ENCODE measurements at places on chromosomes 12 and 14.
A peak's percentile ranks its signal among the peaks of the same experiment; 100 is the strongest.

DNA sequence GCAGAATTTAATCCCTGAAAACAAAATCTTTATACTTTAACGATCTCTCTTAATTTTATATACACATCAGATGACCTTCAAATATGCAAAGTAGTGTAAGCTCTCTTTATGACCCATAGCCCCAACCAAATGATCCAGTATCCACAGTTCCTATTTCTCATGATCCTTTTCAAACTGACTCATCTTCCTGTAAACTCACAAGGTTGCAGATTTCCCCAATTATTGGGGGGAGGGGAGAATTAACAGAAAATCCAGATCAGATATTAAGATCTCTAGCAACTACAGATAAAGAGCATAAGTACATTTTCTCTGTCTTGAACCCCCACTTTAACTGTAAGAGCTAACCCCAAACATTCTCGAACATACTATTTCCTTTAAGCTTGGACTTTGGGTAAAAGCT is 12.5 kb downstream of the GNS start:
- no peak for DNase-seq

DNA sequence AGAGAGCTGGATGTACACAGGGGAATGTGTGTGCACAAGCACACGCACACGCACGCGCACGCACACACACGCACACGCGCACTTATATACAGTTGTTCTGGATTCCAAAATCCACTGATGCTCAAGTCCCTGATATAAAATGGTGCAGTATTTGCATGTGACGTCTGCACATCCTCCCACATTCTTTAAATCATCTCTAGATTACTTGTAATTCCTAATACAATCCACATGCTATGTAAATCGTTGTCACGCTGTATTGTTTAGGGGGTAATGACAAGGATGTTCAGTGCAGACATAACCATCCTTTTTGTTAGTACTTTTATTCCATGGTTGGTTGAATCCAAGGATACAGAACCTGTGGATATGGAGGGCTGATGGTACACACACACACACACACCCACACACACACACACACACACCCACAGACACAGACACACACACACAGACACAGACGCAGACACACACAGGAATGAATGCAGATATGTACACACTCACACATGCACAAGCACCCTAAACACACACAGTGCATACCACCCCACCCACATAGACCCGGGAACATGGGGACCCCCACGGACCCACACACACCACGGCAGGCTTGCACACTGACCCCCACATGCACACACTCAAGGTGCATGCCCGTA is 188.5 kb upstream of the PRMT8 start:
- no peak for DNase-seq

DNA sequence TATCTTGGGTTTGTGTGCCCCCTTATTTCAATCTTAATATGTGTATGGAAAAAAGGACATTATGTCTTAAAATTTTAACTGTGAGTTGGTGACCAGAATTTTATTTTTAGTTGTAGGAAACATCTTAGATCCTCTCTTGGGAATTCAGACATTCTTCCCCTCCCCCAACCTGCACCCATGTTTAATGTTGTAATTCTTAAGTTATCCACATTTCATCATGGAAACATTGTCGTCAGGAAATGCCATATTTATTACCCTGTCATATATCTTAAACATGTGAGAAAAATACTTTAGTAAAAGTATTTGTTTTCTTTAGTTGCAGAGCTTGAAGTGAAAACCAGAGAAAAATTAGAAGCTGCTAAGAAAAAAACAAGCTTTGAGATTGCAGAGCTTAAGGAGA is 30.3 kb downstream of the YEATS4 start:
- DNase-seq: no peak

GRCh38 chr12:93020631-93021597 is 91.8 kb upstream of the EEA1 start:
- peak; percentile 81 for DNase-seq

- DNase-seq: no peak
Observed at GRCh38 chr12:89217472-89217871, 134.8 kb downstream of the DUSP6 start.

GRCh38 chr12:79659961-79660431 is 30.8 kb downstream of the PAWR start:
- no peak for DNase-seq

DNA sequence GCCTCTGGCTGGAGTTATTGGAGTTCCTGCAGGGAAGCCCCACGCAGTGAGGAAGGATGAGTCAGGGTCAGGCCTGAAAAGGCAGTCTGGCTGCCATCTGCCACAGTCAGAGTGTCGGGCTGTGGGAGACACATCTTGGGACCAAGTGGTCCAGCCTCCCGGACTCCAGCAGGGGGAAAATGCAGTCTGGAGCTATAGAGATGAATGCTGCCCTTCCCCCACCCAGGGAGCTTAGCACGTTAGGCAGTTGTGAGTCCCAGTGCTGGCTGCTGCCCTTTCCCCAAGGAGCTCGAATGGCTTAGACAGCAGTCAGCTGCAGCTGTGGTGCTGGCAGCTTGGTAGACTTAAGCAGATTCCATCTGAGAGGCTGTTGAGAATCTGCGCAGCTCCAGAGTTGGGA is 8.2 kb upstream of the NTS start:
- no peak for DNase-seq

DNA sequence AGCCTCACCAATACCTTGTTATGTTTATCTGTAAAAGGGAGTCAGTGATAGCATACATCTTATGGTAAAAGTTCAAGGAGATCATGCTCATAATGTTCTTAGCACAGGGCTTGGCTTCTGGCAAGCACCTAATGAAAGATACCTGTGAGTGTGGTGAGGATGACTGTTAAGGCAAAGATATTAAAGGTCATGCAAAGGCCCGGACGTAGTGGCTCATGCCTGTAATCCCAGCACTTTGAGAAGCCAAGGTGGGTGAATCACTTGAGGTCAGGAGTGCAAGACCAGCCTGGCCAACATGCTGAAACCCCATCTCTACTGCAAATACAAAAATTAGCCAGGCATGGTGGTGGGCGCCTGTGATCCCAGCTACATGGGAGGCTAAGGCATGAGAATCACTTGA is 425.9 kb upstream of the TBX3 start:
- no peak for DNase-seq

- DNase-seq: no peak
Observed at GRCh38 chr12:3947781-3948180, 74.6 kb upstream of the PARP11 start.

GRCh38 chr12:56241424-56242303 is 11.8 kb downstream of the SLC39A5 start:
- no peak for DNase-seq

DNA sequence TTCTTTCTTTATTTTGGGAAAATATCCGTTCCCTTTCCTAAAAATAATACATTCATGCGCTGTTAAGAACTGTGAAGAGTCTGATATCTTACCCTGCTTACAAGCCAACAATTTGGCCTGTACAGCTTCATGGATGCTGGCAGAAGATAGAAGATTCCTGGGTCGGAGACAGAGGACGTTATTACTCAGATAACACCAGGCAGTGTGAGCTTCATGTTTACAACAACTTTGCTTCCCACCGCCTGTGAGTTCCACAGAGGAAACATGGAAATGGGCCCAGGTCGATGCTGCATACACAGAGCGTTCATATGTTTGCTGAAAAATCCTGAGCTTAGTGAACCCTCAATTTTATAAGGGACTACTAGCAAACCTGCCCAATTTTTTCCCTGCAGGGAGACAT is 705.6 kb upstream of the SEL1L start:
- no peak for DNase-seq

- DNase-seq: no peak
Observed at GRCh38 chr12:3020850-3021435, 56.2 kb upstream of the TSPAN9 start.

DNA sequence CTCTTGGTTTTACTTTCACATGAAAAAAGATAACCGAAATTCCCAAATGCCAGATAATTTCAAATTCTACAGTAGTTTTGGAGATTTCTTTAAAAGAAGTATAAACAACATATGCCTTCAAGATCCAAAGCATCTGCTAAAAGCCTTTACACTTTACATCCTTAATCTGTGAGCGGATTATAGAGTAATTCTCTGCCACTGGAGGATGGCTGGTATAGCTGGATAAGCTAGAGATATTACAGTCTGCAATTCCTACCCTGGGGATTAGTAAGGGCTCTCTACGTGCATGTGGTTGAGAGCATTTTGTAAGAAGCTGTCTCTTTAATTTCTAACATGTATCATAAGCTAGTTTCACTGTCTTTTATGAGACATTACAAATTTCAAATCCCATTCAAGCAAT is 240.3 kb upstream of the HMGA2 start:
- DNase-seq: no peak

- DNase-seq: no peak
Observed at GRCh38 chr14:51783765-51784164, 76.6 kb upstream of the GNG2 start.

- no peak for DNase-seq
Observed at GRCh38 chr12:111193977-111194702, 174.8 kb downstream of the PHETA1 start.

- no peak for DNase-seq
Observed at GRCh38 chr12:80802652-80803400, 86.1 kb downstream of the MYF5 start.

GRCh38 chr12:96398424-96399119 is 1.7 kb downstream of the CDK17 start:
- peak; percentile 34 for DNase-seq

DNA sequence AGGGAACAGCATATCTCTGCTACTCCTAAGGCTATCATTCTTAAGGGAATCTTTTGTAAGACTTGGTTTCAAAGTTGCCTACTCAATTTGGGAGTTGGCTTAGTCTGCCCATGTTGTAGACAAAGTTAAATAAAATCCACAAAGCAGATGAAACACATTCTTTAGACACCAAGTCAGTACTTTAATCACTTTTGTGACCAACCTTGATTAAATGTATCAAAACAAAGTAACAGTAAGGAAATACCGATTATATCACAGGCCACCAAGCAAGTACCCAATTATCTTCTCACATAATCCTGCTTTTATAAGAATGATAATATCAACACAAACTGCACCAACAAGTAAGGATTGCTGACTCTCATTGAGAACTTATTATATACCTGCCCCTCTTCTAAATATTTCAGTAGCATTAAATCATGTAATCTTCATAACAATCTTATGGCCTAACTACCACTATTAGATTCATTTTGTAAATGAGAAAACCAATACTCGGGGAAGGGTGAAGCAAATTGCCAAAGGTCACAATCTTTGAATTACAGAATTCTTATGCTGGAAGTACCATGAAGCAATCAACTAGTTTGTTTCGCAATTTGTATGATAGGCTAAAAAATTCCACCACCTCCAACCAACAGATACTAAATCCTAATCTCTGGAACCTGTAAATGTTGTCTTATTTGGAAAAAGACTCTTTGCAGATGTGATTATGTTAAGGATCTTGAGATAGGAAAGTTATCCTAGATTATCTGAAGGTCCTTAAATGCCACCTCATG is 12.6 kb upstream of the DIO2 start:
- DNase-seq: no peak

GRCh38 chr12:54442961-54443360 is 23.9 kb upstream of the ITGA5 start:
- no peak for DNase-seq

- no peak for DNase-seq
Observed at GRCh38 chr12:96710127-96710745, 196.8 kb upstream of the NEDD1 start.

GRCh38 chr12:4994622-4995021 is 49.1 kb upstream of the KCNA5 start:
- no peak for DNase-seq

DNA sequence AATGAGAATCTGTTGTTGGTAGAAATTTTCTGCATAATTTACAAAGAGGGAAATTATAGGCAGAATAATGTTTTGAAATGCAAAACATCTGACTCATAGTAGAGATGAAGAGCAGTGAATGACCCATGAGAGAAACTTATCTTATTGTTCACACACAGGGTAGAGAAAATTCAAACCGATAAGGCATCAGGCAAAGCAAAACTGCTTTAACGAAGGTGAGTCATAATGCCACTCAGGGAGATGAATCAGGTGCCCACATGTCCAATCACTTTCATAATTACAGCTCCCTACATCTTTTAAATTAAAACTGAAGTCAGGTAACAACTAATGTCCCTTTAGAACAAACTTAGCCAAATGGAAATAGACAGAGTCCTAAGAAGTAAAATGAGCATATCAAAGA is 265.6 kb upstream of the GARIN6 start:
- DNase-seq: no peak

DNA sequence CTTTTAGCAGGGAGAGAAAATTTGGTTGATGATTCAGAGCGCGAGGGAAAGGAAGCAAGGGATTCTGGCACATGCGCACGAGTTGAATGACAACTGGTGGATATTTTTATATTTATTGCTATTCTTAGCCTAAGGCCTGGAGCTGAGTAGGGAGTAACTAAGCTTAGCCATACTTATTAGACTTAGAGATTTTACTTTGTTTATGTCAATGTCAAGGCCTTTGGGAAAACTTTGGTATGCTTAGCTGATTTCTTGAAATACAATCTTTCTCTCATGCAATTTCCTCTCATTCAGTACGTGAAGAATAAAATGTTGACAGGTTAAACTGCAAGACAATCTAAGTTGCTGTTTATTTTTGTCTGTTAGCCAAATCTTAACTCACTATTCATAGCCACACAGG is 101.1 kb downstream of the CRADD start:
- no peak for DNase-seq

DNA sequence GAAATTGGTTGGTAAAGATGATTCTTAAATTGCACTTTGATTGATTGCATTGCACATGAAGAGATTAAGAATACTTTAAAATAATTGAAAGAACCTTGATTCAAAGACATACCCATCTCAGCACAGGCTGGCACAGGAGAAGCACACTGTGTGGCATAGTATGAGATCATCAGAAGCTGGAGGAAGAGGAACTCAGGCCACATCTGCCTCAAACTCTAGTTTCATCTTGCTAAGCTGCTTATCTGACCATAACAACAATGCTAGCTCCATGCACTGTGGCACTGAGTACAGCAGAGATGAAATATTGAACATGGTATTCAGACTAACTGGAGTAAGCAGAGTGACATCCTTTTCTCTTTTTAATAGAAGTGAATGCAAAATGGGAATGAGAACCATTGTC is 99.1 kb downstream of the TBC1D30 start:
- no peak for DNase-seq

DNA sequence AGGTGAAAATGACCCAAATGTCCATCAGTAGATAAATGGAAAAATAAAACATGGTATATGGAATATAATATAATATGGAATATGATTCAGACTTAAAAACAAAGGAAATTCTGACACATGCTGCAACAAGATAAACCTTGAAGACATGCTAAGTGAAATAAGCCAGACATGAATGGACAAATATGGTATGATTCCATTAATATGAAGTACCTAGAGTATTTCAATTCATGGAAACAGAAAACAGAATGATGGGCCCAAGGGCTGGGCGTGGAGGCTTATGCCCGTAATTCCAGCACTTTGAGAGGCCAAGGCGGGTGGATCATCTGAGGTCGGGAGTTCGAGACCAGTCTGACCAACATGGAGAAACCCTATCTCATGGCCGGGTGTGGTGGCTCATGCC is 22.7 kb upstream of the ORAI1 start:
- no peak for DNase-seq

DNA sequence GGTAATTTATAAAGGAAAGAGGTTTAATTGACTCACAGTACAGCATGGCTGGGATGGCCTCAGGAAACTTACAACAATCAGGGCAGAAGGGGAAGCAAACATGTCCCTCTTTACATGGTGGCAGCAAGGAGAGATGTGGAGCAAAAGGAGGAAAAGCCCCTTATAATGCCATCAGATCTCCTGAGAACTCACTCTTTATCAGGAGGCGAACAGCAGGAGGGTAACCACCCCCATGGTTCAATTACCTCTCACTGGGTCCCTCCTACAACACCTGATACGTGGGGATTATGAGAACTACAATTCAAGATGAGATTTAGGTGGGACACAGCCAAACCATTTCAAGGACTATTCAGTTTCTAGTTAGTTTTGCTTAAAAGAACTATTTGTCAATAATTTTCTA is 453.3 kb downstream of the C12orf50 start:
- no peak for DNase-seq
